Spleen (tissue), 13 donors: ENCODE measurements at places on chromosomes 16 and 17. TPM values are rescaled to one million over a fixed set of nuclear protein-coding genes. Genes with fewer than 3 reads are reported as not detected.

Gene CHST5
- not detected for total RNA-seq

Gene TEKT3
- 0.47 TPM for total RNA-seq

Gene CCL7
- total RNA-seq, result not detected

Gene ZNF205
- total RNA-seq, result 5.1 TPM

Gene TBC1D3E
- total RNA-seq, result not detected

GRCh38 chr17:56707312-56708219 is 114.1 kb downstream of the NOG start:
- no peak for DNase-seq

GRCh38 chr16:73891129-73891542 is 405.5 kb upstream of the PSMD7 start:
- DNase-seq, result no peak

- DNase-seq, result peak; percentile 68
These were observed 4.4 kb downstream of the CRLF3 start for GRCh38 chr17:30819971-30820705.

- peak; percentile 82 for DNase-seq
These were observed 5.8 kb downstream of the SLC5A2 start for GRCh38 chr16:31488468-31489297.

DNA sequence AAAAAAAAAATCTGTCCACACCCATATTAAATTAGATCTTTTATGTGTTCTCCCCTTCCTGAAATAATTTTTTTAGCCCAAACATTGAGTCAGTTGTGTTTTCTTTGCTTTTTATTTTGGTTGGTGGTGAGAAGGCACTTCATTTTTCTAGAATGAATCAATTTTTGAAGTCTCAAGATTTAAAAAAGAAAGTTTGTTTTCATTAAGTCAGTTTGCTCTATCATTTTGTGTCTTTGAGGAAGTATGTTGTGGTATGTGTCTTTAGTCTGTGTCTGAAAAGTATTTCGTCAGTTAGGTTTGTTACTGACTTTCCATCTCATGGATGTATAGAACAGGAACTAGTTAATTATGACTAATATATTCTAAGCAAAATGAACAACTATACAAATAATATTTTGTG is 3.8 kb downstream of the IGF2BP1 start:
- DNase-seq, result no peak

GRCh38 chr17:7729816-7730215 is 12.3 kb downstream of the DNAH2 start:
- no peak for DNase-seq
